Memory B cell (primary cell): ENCODE measurements at places on chromosomes 6 and 20.

DNA sequence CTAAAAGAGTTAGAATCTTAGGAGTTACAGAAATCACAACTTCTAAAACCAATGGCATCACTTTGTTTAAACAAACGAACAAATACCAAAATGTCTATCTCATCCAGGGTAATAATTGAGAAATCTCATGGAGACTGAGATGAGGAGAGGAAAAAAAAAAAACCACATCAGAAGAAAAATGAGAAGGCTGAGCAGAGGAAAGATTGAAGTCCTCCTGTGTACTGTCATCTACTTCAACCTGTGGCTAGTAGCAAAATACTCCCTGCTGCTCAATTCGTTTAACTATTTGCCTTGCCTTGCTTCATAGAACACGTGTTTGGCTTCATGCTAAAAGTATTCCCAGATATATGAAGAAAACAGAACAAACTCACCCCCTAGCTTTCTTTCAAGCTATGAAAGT, 143.7 kb downstream of the PDE10A start:
- no peaks in the 10 kb centered on the region for H3K27me3 ChIP-seq
- no peak overlapping the region for H3K27ac ChIP-seq
- no peak for DNase-seq
- no peak overlapping the region for H3K4me3 ChIP-seq

- no peak overlapping the region for H3K27ac ChIP-seq
- no peaks in the 10 kb centered on the region for H3K36me3 ChIP-seq
- H3K27me3 ChIP-seq: no peaks in the 10 kb centered on the region
- no peak for DNase-seq
These were observed 40.3 kb upstream of the PRND start for GRCh38 chr20:4681401-4681800.

GRCh38 chr6:14804785-14805210, 441.1 kb upstream of the JARID2 start:
- H3K27me3 ChIP-seq: peaks cover 2% of the 10 kb centered on the region
- peaks cover 5% of the 10 kb centered on the region for H3K36me3 ChIP-seq
- H3K27ac ChIP-seq: no peak overlapping the region
- H3K4me3 ChIP-seq: no peak overlapping the region
- no peak for DNase-seq

- H3K4me1 ChIP-seq: no peaks in the 10 kb centered on the region
- DNase-seq: no peak
- no peak overlapping the region for H3K4me3 ChIP-seq
- no peaks in the 10 kb centered on the region for H3K36me3 ChIP-seq
- no peaks in the 10 kb centered on the region for H3K27me3 ChIP-seq
These were observed 47.1 kb downstream of the CD109 start for GRCh38 chr6:73743081-73743480.

DNA sequence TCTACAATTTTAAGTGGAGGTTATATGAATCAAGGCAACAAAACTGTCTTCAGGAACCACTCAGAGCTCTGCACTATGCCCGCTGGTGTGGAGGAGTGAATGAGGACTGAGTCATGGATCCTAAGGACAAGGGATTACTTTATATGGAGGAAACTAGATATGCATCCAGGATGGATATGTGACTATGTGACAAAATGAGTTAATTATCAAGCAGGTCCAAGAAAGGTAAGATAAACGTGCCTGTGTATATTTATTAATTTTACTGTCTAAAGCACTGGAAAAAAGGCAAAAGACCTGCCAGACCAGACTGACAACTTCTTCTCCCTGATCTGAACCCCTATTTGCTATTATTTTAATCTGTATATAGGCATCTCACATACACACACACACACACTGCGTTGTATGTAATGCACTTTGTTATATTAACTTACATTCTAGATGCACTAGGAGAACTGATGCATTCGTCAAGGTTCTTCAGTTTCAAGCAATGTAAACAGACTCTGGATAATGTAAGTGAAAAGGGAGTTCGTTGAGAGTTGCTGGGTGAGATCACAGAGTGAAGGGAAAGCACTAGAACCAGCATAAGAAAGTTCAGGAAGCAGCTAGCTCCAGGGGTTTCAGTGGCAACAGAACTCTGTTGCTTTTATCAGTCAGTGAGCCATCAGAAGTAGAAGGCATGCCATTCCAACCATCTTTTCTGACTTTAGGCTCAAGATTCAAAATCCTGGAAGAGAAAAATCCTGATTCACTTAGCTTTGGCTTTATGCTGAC, 26.4 kb upstream of the ADGRG6 start:
- peaks cover 6% of the 10 kb centered on the region for H3K27me3 ChIP-seq
- H3K36me3 ChIP-seq: no peaks in the 10 kb centered on the region
- no peaks in the 10 kb centered on the region for H3K4me1 ChIP-seq
- H3K4me3 ChIP-seq: no peak overlapping the region

DNA sequence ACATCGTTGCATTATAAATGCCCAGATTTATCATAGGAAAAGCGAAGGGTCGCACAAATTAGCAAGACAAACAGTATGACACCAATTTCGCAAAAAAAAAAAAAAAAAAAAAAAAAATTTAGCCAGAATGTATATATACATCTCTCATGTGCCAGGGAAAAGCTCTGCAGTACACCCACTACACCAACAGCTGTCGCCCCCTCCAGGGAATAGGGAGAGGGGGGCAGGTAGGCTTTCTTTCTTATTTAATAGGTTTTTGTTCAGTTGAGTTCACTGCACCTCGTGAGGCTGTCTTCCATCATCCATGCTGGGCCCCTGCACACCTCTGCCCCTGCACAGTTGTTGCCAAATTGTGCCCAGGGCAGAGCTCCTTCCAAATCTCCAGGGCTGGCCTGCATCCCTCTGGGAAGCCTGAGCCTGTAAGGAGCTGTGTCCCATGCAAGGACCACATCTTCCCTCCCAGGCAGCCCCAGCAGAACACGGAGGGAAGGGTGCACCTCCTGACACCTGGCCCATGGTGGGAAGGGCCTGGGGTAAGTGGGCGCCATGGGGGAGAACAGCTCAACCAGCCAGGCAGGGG, 85.4 kb downstream of the NINL start:
- no peak for DNase-seq
- H3K4me3 ChIP-seq: no peak overlapping the region
- no peak overlapping the region for H3K27ac ChIP-seq
- no peaks in the 10 kb centered on the region for H3K36me3 ChIP-seq
- no peaks in the 10 kb centered on the region for H3K4me1 ChIP-seq

DNA sequence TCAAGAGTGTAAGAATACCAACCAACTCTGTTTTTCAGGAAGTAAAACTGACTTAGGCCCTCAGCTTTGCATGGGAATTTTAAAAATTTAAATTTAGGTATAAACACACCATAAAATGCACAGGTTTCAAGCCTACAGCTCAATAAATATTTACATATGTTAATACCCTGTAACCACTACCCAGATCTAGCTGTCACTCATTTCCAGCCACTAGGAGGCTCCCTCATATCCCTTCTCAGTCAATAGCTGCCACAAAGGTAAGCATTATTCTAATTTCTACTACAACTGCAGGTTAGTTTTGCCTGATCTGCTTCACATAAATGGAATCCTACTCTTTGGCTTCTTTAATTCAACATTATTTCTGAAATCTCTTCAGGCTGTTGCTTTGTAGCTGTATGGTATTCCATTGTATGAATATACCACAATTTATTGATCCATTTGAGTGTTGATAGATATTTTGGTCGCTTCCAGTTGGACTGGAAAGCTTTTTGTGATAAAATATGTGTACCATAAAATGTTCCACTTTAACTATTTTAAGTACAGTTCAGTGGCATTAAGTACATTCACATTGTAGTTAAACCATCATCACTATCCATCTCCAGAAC, 32.5 kb upstream of the MEI4 start:
- H3K4me1 ChIP-seq: no peaks in the 10 kb centered on the region
- no peaks in the 10 kb centered on the region for H3K36me3 ChIP-seq
- H3K27ac ChIP-seq: no peak overlapping the region

DNA sequence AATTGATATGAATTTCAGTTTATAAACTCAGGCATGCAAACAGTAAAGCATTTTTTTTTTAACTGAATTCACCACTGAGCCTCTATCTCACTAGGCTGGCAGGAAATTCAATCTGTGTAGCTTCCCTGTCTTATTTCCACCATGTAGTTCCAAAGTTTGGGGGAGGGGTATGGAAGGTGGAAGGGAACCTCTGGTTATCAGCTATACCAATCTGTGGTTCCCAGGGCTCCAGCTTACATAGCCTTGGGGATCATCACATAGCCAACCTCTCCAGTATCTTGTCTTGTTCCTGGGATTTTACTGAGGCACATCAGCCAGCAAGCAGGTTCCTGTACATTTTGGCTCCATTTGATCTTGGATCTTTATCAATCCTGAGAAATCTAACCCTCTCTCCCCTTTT, 15.6 kb downstream of the RAD21L1 start:
- no peak overlapping the region for H3K4me3 ChIP-seq
- no peak overlapping the region for H3K27ac ChIP-seq

- H3K27ac ChIP-seq: no peak overlapping the region
- H3K36me3 ChIP-seq: no peaks in the 10 kb centered on the region
- H3K27me3 ChIP-seq: no peaks in the 10 kb centered on the region
- H3K4me3 ChIP-seq: no peak overlapping the region
- DNase-seq: no peak
These were observed 324.6 kb upstream of the PLCB4 start for GRCh38 chr20:8744228-8744844.

- H3K27ac ChIP-seq: no peak overlapping the region
- peak overlapping the region; percentile 41 for H3K4me3 ChIP-seq
- H3K4me1 ChIP-seq: peaks cover 43% of the 10 kb centered on the region
- DNase-seq: no peak
- peaks cover 2% of the 10 kb centered on the region for H3K36me3 ChIP-seq
- H3K27me3 ChIP-seq: no peaks in the 10 kb centered on the region
These were observed 3.1 kb downstream of the NCOA7 start for GRCh38 chr6:125793863-125794262.

- no peak overlapping the region for H3K4me3 ChIP-seq
- H3K27ac ChIP-seq: no peak overlapping the region
- peaks cover 5% of the 10 kb centered on the region for H3K36me3 ChIP-seq
- H3K27me3 ChIP-seq: peaks cover 8% of the 10 kb centered on the region
These were observed 9.1 kb upstream of the DEFB125 start for GRCh38 chr20:78338-78737.

DNA sequence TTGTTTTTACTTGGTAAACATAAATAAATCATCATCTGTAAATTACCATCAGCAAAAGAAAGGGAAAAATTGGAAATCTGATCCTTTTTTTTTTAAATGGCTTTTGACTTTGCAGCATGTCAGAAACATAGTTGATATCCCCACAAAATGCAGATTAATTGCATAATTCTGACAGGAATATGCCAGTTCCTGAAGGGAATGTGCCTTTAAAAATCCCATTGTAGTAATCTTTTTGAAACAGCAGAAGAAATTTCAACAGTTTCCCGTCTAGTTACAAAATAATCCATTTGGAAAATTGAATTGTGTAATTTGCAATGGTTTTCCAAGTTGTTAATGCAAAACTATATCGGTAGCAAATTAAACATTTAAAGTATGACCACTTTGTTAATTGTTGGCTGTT, 95.2 kb downstream of the DOK5 start:
- no peak overlapping the region for H3K27ac ChIP-seq
- H3K27me3 ChIP-seq: peaks cover 3% of the 10 kb centered on the region
- DNase-seq: no peak
- H3K4me1 ChIP-seq: no peaks in the 10 kb centered on the region
- no peaks in the 10 kb centered on the region for H3K36me3 ChIP-seq

- no peak overlapping the region for H3K27ac ChIP-seq
- H3K4me1 ChIP-seq: peaks cover 7% of the 10 kb centered on the region
- no peaks in the 10 kb centered on the region for H3K36me3 ChIP-seq
- no peak overlapping the region for H3K4me3 ChIP-seq
These were observed 124.1 kb downstream of the RNF144B start for GRCh38 chr6:18511211-18511610.

DNA sequence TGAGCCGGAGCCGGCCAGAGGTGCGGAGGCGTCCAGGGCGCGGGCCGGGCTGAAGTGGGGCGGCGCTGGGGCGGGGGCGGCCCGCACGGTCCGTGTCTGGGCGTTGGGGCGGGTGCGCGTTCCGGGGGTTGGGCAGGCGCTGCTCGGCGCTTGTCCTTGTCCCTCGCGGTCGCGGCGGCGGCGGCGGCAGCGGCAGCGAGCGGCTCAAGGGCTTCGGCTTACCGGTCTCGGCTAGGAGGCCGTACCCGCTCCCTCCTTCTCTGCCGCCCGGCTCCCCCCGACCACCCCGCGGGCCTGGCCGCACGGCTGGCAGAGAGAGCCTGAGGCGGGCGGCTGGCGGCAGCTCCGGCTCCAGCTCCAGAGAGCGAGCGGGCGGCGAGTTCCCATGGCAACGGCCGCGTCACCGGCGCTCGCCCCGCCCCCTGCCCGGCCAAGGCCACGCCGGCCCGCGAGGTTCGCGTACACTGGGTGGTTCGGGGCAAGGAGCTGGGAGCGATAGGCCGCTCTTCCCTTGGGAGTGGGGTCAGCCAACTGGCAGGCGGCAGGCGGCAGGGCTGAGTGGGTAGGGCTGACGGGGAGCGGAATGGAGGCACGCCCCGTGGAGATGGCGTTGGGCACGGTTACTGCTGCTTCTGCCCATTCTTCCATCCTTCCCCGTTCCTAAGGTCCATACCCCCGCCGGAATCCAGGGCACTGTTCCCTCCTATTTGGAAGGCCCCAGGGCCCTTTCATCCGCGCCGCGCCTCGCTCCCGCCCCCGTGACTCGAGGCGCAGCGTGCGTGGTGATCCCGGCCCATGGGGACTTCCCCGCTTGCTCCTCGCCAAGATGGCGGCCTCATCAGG, at the start of gene LRRC73:
Gene LRRC73, minus strand, starts transcription at position 363 of the 843 bp plus-strand sequence. CDS start 561 bp downstream, outside the sequence.
- H3K27me3 ChIP-seq: peaks cover 8% of the 10 kb centered on the region
- peak within 1 kb of the TSS; percentile 86 for H3K4me3 ChIP-seq
- peak; percentile 93 for DNase-seq
- peaks cover 20% of the 10 kb centered on the region for H3K4me1 ChIP-seq
- H3K36me3 ChIP-seq: peaks cover 13% of the 10 kb centered on the region

DNA sequence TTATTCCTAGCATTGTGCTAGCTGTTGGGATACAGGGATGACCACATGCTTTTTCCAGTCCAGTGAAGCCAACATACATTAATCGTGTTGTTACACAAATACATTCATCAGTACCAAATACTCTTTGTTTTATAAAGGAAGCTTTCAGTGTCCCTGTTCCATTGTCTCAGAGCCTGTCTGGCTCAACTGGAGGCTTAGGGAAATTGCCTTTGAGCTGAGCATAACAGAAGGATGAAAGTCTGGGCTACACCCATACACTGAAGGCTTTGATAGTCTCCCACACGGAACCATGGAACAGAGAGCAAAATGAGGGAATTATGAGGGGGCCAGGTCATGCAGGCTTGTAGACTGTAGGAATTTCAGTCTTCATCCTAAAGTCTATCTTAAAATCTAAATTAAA, 126.4 kb upstream of the KCNQ5 start:
- H3K27ac ChIP-seq: no peak overlapping the region
- H3K4me1 ChIP-seq: no peaks in the 10 kb centered on the region
- peaks cover 9% of the 10 kb centered on the region for H3K27me3 ChIP-seq

- H3K27me3 ChIP-seq: no peaks in the 10 kb centered on the region
- no peak overlapping the region for H3K4me3 ChIP-seq
- no peak for DNase-seq
- peak overlapping the region; percentile 11 for H3K27ac ChIP-seq
- no peaks in the 10 kb centered on the region for H3K4me1 ChIP-seq
- peaks cover 32% of the 10 kb centered on the region for H3K36me3 ChIP-seq
These were observed 66.5 kb downstream of the ZMYND8 start for GRCh38 chr20:47290008-47290407.

- DNase-seq: no peak
- no peak overlapping the region for H3K27ac ChIP-seq
- peaks cover 7% of the 10 kb centered on the region for H3K36me3 ChIP-seq
- H3K4me3 ChIP-seq: no peak overlapping the region
- H3K4me1 ChIP-seq: peaks cover 9% of the 10 kb centered on the region
- H3K27me3 ChIP-seq: no peaks in the 10 kb centered on the region
These were observed 5.2 kb upstream of the MANEA start for GRCh38 chr6:95572098-95572497.

- no peaks in the 10 kb centered on the region for H3K36me3 ChIP-seq
- H3K4me1 ChIP-seq: no peaks in the 10 kb centered on the region
- DNase-seq: no peak
- H3K4me3 ChIP-seq: no peak overlapping the region
- no peaks in the 10 kb centered on the region for H3K27me3 ChIP-seq
- no peak overlapping the region for H3K27ac ChIP-seq
These were observed 170.6 kb upstream of the AGPAT4 start for GRCh38 chr6:161444464-161444863.
